A549 treated with CpdA at 1 μM for 4 hours (cell line): ENCODE measurements at places on chromosomes 7 and 10. TPM values are rescaled to one million over a fixed set of nuclear protein-coding genes. Genes with fewer than 3 reads are reported as not detected.

Gene ADRB1
- 0.41 to 0.94 TPM (median 0.74 TPM) in 5 replicates for total RNA-seq

Gene FAM25C
- 1.2 to 4.7 TPM (median 1.8 TPM) in 3 of 5 replicates, not detected in the others for total RNA-seq

Gene GIMAP4
- not detected in 5 replicates for total RNA-seq

Gene TRPV6
- total RNA-seq: not detected in 5 replicates

Gene MCU
- total RNA-seq: 32.0 to 40.2 TPM (median 36.3 TPM) in 5 replicates

Gene TRIM73
- total RNA-seq: 1.3 to 2.6 TPM (median 1.9 TPM) in 5 replicates

Gene WAPL
- total RNA-seq: 14.8 to 18.2 TPM (median 16.6 TPM) in 5 replicates

Gene EN2
- 0.54 to 1.1 TPM (median 0.93 TPM) in 5 replicates for total RNA-seq

Gene GATAD1
- total RNA-seq: 18.2 to 21.3 TPM (median 19.8 TPM) in 5 replicates

Gene TSPAN14
- total RNA-seq: 100 to 132 TPM (median 128 TPM) in 5 replicates

Gene INHBA
- total RNA-seq: 0.50 to 1.6 TPM (median 1.1 TPM) in 5 replicates

Gene THSD7A
- 1.4 to 2.5 TPM (median 2.3 TPM) in 5 replicates for total RNA-seq

Gene ZSCAN25
- total RNA-seq: 8.1 to 10.8 TPM (median 9.7 TPM) in 5 replicates

Gene GPR146
- total RNA-seq: 1.6 to 2.7 TPM (median 2.3 TPM) in 5 replicates

Gene ZNF107
- total RNA-seq: 2.3 to 3.9 TPM (median 2.6 TPM) in 5 replicates

Gene LUC7L2
- 39.6 to 42.7 TPM (median 40.8 TPM) in 5 replicates for total RNA-seq
